ENCODE measurements at places on chromosomes 12 and 14. TPM values are rescaled to one million over a fixed set of nuclear protein-coding genes. Genes with fewer than 3 reads are reported as not detected.

DNA sequence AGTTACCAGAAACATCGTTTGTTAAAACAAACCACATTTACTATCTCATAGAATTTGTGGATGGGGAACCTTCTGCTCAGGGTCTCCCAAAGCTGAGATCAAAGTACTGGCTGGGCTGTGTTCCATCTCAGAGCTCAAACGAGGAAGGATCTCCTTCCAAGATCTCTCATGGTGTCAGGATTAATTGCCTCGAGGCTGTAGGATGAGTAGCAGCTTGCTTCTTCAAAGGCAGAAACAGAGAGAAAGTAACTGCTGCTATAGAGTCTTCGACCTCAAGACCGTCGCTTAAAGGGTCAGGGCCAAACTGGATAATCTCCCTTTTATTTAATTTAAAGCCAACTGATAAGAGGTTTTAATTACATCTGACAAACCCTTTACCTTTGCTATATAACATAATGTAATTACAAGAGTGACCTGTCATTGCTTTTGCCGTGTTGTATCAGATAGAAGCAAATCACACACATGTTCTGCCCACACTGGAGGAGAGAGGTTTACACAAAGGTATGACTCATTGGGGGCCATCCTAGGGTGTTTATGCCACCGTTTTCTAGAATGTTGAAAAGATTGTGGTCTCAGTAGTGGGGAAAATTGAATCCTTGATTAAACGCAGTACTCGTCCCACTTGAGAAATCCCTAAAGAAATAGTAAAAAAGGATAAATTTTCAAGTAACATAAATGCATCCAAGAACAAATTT is 868.8 kb upstream of the TMEM132C start:
- H3K4me1 ChIP-seq = no peaks in the 10 kb centered on the region
- no peak overlapping the region for H3K27ac ChIP-seq
- no peaks in the 10 kb centered on the region for H3K27me3 ChIP-seq
- no peak overlapping the region for H3K4me3 ChIP-seq

DNA sequence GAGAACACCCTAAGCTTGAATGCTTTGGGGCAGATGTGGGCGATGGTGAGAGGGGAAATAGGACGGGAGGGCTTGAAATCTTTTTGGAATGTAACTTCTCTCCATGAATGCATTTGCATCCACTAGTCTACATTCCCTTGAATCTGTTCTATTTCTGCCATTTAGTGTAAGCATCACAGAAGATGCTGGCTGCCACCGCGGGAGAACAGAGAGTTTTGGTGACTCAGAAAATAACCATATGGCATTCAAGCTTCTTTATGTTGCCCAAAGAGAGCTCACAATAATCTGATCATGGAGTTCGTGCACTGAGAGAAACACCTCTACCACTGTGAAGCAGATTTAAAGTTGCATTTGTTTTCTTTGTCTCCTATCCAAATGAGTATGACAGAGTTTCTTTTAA is 52.6 kb upstream of the OTX2 start:
- no peaks in the 10 kb centered on the region for H3K36me3 ChIP-seq
- no peak overlapping the region for H3K27ac ChIP-seq
- H3K4me1 ChIP-seq = no peaks in the 10 kb centered on the region
- H3K27me3 ChIP-seq = no peaks in the 10 kb centered on the region
- no peak for DNase-seq

- H3K4me3 ChIP-seq = no peak overlapping the region
- no peaks in the 10 kb centered on the region for H3K36me3 ChIP-seq
- no peak overlapping the region for H3K27ac ChIP-seq
Measured at GRCh38 chr12:97481428-97481827, 18.8 kb downstream of the RMST start.

DNA sequence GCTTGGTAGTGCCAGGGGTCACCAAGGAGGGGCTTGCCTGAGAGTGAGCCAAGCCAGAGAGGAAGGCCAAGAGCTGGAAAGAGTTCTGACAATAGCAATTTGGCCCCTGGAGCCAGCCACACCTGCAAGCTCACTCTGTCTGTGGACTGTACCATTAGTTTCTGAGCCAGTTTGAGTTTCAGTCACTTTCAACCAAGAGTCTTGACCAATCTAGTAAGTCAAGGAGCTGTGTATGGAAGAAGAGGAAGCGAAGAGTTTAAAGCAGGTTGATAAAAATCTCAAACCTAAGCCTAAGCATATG is 38.5 kb downstream of the NT5DC3 start:
- no peaks in the 10 kb centered on the region for H3K27me3 ChIP-seq
- no peak overlapping the region for H3K4me3 ChIP-seq
- no peaks in the 10 kb centered on the region for H3K36me3 ChIP-seq
- H3K4me1 ChIP-seq = peaks cover 44% of the 10 kb centered on the region

DNA sequence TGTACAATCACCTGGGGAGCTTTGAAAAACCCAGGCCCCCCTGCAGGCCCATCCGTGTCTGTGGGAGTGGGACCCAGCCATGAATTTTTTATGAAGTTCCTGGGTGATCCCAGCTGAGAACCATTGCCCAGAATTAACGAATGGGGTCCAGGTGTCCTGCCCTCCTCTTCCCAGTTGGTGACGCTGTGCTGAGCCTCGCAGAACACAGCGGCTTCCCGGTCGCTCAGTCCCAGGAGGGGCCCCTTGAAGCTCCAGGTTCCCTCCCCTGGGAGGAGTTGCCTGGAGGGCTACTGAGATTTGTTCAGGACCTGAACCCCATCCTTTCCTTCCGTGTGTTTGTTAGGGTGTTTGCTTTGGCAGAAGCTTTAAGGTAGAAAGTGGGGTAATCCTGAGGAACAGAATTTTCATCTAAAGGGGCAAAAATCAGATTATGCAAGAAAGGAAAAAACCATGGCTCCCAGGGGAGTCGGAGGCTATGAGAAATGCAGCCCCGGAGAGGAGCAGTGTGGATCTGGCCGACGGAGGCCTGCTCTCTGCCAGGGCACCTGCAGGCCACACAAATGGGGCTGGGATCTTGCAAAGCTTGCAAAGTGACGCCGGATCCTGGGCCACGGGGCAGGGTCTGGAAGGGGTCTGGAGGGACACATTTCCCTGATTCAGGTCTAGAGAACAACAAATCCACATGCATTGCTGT is 164.7 kb upstream of the PRMT8 start:
- DNase-seq = no peak
- no peak overlapping the region for H3K4me3 ChIP-seq
- H3K36me3 ChIP-seq = no peaks in the 10 kb centered on the region
- no peaks in the 10 kb centered on the region for H3K4me1 ChIP-seq

DNA sequence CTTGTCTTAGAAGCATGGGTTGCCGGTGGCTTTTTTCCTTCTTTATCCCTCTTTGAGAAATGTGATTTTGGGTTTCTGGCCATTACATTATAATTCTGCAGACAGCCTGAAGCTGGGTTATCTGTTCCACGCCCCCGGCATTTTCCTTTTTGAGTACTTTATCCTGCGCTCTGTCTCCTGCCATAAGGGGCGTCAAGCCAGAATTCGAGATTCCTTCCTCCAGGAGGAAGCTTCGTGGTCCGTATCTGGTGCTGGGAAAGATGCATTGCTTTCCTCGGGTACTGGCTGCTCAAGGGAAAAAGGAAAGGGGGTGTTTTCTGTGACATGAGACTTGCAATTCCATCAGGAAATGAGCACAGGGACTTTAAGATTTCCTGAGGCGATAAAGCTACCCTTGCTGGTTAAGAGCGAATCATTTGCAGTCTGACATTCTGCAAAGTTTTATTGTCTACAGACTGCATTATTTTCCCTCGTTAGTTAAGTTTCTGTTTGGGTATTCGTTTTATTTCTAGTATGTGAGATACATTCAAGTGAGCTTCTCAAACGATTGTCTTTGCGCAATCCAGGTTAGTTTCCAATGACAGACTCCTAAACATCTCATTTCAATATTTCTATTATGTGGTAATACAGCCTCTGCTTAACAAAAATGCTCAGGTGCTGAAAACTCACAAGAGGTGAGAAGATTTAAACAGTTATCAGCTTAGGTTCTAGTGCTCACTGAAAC is 694 bp downstream of the AKAP5 start:
- H3K4me3 ChIP-seq = peak overlapping the region; percentile 79
- H3K4me1 ChIP-seq = peaks cover 14% of the 10 kb centered on the region
- peak; percentile 45 for DNase-seq
- no peaks in the 10 kb centered on the region for H3K36me3 ChIP-seq
- H3K27me3 ChIP-seq = no peaks in the 10 kb centered on the region
- no peak overlapping the region for H3K27ac ChIP-seq

DNA sequence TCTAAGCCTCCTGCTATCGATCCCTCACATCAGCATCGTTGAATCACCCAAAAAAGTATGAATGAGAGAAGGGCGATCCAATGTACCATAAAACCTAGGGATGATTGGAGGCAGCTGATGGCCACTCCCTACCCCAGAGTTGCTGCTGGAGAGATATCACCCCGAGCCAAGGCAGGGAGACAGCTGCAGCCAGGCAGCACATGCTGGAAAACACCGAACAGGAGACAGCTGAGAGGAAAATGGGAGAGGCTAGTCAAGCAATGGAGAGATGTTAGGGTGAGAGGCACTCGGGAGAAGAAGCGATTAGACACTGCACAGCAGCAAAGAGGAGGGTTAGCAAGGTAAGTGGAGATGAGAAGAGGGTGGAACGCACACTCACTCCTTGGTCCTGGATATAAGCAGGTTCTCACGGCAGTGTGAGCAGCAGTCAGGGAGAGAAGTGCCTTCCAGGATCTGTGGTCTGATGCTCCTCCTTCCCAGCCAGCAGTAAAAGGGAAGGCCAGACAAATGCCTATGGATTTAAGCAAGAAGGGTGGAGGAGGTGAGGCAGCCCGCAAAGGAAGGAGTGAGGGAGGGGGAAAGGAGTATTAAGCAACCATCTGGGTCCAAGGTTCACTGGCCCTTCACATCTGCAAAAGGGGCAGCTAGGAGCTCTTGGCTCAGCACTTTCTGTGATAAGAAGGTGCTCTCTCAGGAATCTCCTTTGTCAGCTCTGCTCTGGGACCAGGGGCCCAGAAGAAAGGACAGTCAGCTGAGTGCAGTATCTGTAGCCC is at the start of gene SLC7A7:
Gene SLC7A7, minus strand, starts transcription at position 495 of the 773 bp plus-strand sequence. CDS start 2,037 bp downstream, outside the sequence.
- DNase-seq = no peak
- H3K27me3 ChIP-seq = no peaks in the 10 kb centered on the region
- no peaks in the 10 kb centered on the region for H3K36me3 ChIP-seq
- no peak within 1 kb of the TSS for H3K4me3 ChIP-seq
- H3K27ac ChIP-seq = no peak within 1 kb of the TSS
- H3K4me1 ChIP-seq = peaks cover 27% of the 10 kb centered on the region

DNA sequence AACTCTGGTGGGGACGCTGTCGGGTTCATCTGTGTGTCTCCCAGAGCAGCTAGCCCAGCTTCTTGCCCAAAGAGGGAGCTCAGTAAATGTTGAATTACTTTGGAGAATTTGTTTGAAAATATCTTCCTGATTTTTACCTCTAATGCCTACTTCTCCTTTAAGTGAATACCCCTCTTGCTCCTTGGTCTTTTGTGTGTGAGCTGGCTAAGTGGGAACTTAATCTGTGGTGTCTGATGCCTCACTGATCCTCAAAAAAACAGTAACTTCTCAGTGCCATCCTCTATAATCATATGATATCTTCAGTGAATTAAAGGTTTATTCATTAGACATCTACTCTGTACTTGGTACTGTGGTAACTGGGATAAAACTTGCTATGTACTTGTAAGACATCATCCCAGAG is 7.7 kb upstream of the PSMA6 start:
- H3K27me3 ChIP-seq = no peaks in the 10 kb centered on the region
- DNase-seq = no peak

DNA sequence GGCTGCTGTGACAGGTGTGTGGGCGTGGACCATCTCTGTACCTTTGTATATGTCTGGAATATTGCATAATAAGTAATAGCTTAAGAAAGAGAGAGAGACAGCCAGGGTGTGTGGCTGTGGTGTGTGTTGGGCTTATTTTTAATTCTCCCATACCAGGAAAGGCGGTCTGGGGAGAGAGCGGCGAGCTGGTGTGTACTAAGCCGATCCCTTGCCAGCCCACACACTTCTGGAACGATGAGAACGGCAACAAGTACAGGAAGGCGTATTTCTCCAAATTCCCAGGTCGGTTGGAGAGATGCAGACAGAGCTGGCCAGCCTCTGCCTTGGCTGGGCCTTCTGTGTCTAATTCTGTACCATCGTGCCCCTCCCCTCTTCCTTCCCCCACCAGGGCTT is 63.9 kb downstream of the AACS start:
- no peak overlapping the region for H3K4me3 ChIP-seq
- no peaks in the 10 kb centered on the region for H3K4me1 ChIP-seq

- H3K27me3 ChIP-seq = no peaks in the 10 kb centered on the region
- H3K36me3 ChIP-seq = no peaks in the 10 kb centered on the region
- peaks cover 11% of the 10 kb centered on the region for H3K4me1 ChIP-seq
- H3K4me3 ChIP-seq = no peak overlapping the region
- no peak overlapping the region for H3K27ac ChIP-seq
- DNase-seq = no peak
Measured at GRCh38 chr14:73797543-73798265, 53.9 kb upstream of the PTGR2 start.

DNA sequence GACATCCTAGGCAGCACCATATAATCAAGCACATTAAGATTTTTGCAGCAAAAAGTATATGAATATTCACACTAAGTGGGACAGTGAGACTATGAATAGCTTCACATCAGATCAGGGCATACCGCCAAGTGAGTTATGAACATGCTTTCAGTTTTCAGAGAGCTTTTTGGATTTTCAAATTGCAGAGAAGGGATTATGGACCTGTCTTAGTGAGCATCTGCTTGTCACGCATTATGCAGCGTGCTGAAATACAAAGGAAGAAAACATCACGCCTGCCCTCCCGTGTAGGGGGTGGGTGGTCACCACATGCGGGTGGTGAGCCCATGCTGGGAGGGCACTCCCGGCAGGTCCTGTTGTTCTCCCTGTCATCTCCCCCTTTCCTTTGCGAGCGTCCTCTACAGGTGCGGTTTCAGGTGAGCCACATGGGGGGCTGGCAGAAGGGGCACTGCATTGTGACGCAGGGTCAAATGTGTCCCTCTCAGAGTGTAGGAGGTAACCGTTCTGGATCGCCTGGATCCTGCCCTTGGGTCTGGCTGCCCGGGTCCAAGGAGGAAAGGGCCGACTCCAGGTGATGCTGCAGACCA is 42.6 kb downstream of the TRAF3 start:
- DNase-seq = no peak
- no peak overlapping the region for H3K4me3 ChIP-seq
- H3K27me3 ChIP-seq = no peaks in the 10 kb centered on the region
- no peak overlapping the region for H3K27ac ChIP-seq

Gene LRRK2
- total RNA-seq = 1.3 TPM

Gene TESPA1
- not detected for total RNA-seq

Gene NPFF
- total RNA-seq = not detected

Gene LIN7A
- total RNA-seq = 4.3 TPM

Data from endothelial cell of umbilical vein (primary cell).